Foreskin keratinocyte (primary cell): ENCODE measurements at places on chromosomes 5 and 9. TPM values are rescaled to one million over a fixed set of nuclear protein-coding genes. Genes with fewer than 3 reads are reported as not detected.

Gene ORM1
- polyA plus RNA-seq, result not detected in 2 replicates

Gene CDKN2A
- 10.1 and 20.8 TPM in 2 replicates for polyA plus RNA-seq

Gene PDE6A
- 0.01 and 0.02 TPM in 2 replicates for polyA plus RNA-seq

Gene SAXO1
- not detected in 2 replicates for polyA plus RNA-seq
